Mononuclear cell (primary cell): ENCODE measurements at places on chromosomes 3 and 15. TPM values are rescaled to one million over a fixed set of nuclear protein-coding genes. Genes with fewer than 3 reads are reported as not detected.

The PIGZ gene
- 1.0 TPM for total RNA-seq

The XCR1 gene
- 1.0 TPM for total RNA-seq

The MFSD1 gene
- 91.4 TPM for total RNA-seq

The C2CD4B gene
- 0.21 TPM for total RNA-seq

The MST1R gene
- 0.10 TPM for total RNA-seq

The GOLGA8R gene
- total RNA-seq, result 2.2 TPM

The GOLGA8M gene
- 1.2 TPM for total RNA-seq

The GPR149 gene
- total RNA-seq, result not detected

The PAK6 gene
- 0.42 TPM for total RNA-seq

The CCDC54 gene
- not detected for total RNA-seq

The WDR93 gene
- total RNA-seq, result not detected

The FRMD5 gene
- not detected for total RNA-seq

The TMCO5A gene
- 0.10 TPM for total RNA-seq

The SPINT1 gene
- 4.2 TPM for total RNA-seq

The CCDC80 gene
- total RNA-seq, result under 0.01 TPM

The RBMS3 gene
- total RNA-seq, result 2.1 TPM

The IL17RC gene
- 2.7 TPM for total RNA-seq

The LSAMP gene
- not detected for total RNA-seq

The ROBO2 gene
- total RNA-seq, result under 0.01 TPM

The GABRB3 gene
- 0.10 TPM for total RNA-seq

The ROPN1 gene
- not detected for total RNA-seq

The DNAH12 gene
- 0.63 TPM for total RNA-seq

The EPHB1 gene
- 0.63 TPM for total RNA-seq

The TUSC7 gene
- not detected for total RNA-seq

The ROBO1 gene
- total RNA-seq, result 0.42 TPM

The CACNA1D gene
- 0.84 TPM for total RNA-seq

The SLC24A1 gene
- total RNA-seq, result 1.0 TPM

The FBXW12 gene
- total RNA-seq, result not detected
